ENCODE measurements at places on chromosomes 7 and 10. TPM values are rescaled to one million over a fixed set of nuclear protein-coding genes. Genes with fewer than 3 reads are reported as not detected.

The TRIM74 gene
- not detected for total RNA-seq

- DNase-seq: no peak
These were observed 36.7 kb upstream of the GRID1 start for GRCh38 chr10:86403183-86403797.

GRCh38 chr10:100895896-100896295 is 16.9 kb upstream of the SLF2 start:
- DNase-seq: no peak

DNA sequence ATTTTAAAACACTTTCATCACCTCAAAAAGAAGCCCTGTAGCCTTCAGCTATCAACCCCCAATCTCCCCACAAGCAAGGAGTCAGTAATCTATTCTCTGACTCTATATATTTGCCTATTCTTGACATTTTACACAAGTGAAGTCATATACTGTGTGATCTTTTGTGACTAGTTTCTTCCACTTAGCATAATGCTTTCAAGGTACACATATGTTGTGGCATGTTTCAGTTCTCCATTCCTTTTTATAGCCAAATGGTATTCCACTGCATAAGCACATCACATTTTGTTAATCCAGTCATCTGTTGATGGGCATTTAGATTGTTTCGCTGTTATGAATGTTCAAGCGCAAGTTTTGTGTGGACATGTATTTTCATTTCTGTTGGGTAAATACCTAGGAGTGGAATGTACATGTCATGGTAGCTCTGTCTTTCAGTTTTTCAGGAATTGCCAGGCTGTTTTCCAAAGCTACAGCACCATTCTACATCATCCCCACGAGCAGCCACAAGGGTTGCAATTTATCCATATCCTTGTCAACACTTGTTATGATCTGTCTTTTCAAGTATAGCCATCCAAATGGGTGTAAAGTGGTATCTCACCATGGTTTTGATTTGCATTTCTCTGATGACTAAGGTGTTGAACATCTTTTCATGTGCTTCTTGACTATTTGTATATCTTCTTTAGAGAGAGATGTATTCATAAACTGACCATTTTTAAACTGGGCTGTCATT is 405.6 kb downstream of the KCNMA1 start:
- no peak for DNase-seq

DNA sequence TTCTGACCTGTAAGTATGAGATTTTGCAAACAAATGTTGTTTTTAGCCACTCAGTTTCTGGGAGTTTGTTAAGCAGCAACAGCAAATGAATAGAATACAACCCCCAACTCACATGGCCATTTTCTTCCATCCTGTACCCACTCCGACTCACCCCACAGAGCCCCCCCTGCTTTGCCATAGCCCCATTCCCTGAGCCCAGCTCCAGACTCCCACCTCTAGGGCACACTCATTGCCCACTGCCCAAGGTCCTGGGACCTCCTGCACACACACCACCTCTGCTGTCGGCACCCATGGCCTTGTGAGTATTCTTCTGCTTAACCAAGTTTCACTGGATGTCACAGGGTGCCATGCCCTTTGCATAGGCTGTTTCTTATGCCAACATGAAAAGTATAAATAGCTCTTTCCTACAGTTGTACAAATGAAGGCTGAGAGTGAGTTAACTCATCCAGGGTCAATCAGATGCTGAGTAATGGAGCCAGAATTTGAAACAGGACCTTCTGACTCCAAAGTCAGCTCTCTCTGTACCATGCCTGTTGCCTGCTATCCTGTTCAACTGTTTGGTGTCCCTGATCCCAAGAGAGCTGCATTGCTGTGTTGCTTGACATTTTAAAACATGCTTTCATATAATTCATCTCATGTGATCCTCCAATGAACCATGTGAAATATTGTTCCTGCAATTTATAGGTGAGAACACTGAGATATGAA is 367.8 kb upstream of the ZMIZ1 start:
- no peak for DNase-seq

DNA sequence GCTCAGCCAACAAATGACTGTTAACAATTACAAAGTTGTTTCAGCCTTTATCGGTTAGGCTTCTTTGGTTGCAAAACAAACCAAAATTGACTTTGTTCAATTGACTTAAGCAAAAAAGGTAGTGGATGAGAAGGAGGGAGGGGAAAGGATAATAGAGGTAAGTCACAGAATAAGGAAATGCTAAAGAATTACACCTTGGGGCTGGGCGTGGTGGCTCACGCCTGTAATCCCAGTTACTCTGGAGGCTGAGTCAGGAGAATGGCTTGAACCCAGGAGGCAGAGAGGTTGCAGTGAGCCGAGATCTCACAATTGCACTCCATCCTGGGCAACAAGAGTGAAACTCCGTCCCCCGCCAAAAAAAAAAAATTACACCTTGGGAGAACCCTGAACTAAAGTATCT is 41.4 kb downstream of the AHCYL2 start:
- no peak for DNase-seq

GRCh38 chr7:136086712-136087111 is 109.6 kb upstream of the MTPN start:
- DNase-seq: peak; percentile 81

The GARIN1A gene
- total RNA-seq: 0.30 TPM

DNA sequence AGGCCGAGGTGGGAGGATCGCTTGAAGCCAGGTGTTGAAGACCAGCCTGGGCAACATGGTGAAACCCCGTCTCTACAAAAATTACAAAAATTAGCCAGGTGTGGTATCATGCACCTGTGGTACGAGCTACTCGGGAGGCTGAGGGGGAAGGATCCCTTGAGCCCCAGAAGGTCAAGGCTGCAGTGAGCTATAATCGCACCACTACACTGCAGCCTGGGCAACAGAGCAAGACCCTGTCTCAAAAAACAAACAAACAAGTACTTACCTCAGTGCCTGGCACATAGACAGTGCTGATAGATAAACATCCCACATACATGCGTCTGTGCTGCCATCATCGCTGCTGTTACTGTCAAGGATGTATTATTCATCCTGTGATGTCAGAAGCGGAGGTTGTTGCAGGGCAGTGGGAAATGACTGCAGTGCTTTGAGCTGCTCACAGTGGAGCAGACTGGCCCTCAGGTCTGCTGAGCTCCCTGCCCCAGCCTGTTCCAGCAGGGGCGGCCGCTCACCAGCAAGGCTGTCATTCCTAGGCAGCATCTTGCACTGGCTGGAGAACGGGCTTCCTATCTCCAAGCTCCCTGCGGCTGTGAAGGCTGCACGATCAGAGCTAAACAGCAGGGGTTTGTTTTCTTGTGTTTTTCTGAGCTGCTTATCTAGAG is 18.6 kb downstream of the FOXK1 start:
- no peak for DNase-seq

The MMP21 gene
- 0.20 TPM for total RNA-seq

- DNase-seq: no peak
These were observed 82.7 kb upstream of the MACROH2A2 start for GRCh38 chr10:69969977-69970376.

DNA sequence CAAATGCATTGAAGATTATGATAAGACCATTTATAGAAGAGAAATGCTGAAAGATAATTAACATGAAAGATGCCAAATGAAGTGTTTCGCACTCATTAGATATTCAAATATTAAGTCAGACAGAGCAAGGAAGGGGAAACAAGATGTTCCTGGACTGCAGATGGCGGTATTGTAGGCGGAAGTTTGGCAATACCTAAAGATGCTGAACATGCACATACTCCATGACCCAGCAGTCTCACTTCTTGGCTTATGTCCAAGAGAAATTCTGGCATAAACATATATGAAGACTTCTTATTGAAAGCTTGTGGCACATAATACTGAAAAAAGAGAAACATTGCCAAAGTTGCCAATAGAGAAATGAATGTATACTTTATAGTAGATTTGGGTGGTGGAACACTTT is 325.4 kb upstream of the SEMA3C start:
- no peak for DNase-seq

DNA sequence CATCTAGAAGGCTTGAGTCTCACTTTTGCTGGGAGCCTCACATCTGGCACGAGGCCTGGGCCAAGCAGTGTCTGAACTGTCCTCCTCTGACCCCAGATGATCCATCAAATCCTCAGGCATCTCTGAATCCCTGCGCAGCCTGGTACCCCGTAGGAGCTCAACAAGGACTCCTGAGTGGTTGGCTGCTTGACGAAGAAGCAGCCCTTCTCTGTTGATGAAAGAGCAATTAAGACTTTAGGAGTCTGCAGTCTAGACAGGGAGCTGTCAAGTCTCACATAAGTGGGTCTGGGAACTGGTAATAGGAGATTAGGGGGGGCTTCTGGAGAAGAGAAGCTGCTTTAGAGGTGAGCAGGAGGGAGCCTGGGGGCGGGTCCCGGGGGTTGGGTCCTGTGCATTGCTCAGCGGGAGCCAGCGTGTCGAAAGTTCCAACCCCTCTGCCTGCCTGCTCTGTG is 326.0 kb downstream of the RPS24 start:
- no peak for DNase-seq

The ANKRD2 gene
- total RNA-seq: 6.4 TPM

GRCh38 chr10:43692051-43692825 is 43.6 kb upstream of the ZNF32 start:
- DNase-seq: peak; percentile 26

DNA sequence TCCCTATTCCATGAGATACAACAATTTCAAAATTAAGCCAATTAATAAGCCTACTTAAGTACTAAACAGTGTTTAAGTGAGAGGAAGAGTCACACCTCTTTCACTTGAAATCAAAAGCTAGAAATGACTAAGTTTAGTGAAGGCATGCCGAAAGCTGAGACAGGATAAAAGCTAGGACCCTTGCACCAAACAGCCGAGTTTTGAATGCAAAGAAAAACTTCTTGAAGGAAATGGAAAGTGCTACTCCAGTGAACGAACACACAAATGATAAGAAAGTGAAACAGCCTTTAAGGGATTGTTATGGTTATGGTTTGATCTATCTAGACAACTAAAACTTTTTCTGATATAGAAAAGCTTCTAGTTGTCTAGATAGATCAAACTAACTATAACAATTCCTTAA is 135.4 kb upstream of the KMT2E start:
- DNase-seq: no peak

- DNase-seq: no peak
These were observed 1129.6 kb downstream of the SORCS3 start for GRCh38 chr10:105770524-105771212.

- peak; percentile 36 for DNase-seq
These were observed 68.4 kb downstream of the PHTF2 start for GRCh38 chr7:77866786-77867536.

- DNase-seq: peak; percentile 40
These were observed 589 bp downstream of the LSM8 start for GRCh38 chr7:118184565-118184940.

DNA sequence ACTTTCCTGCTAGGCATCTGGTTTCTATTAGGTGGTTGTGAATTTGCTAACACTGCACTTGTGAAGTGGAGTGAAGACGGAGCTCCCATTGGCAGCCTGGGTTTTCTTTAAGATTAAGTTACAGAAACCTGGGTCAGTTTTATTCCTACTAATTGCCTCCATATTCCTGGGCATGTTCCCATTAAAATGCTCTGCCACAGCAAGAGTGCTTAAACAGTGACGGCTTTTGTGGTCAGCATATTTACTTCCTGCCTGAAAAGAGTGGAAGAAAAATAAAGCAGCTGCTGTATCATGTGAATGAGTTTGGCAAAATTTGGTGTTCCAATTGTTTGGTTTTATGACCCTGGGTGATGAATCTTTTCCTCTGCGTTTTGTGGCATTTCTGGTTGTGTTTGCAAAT is 96.9 kb upstream of the PLXDC2 start:
- peak; percentile 52 for DNase-seq

- no peak for DNase-seq
These were observed 251.6 kb downstream of the GATA3 start for GRCh38 chr10:8305876-8306652.

DNA sequence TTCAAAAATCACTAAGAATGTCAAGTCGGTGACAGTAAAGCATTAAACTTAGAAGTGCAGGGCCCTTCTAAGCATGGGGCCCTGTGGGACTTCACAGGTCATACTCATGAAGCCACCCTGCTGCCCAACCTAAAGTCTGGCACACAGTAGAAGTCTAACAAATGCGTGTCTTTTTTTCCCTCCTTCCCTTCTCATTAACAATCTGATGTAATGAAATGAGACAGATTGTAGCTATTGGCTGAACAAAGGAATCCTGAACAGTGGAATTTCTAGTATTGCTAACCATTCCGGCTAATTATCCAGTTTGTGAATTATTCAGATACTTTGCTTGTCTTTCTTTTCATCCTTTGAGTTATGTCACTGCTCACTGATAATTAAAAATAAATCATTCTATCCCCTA is 369.9 kb downstream of the WDR11 start:
- DNase-seq: no peak

DNA sequence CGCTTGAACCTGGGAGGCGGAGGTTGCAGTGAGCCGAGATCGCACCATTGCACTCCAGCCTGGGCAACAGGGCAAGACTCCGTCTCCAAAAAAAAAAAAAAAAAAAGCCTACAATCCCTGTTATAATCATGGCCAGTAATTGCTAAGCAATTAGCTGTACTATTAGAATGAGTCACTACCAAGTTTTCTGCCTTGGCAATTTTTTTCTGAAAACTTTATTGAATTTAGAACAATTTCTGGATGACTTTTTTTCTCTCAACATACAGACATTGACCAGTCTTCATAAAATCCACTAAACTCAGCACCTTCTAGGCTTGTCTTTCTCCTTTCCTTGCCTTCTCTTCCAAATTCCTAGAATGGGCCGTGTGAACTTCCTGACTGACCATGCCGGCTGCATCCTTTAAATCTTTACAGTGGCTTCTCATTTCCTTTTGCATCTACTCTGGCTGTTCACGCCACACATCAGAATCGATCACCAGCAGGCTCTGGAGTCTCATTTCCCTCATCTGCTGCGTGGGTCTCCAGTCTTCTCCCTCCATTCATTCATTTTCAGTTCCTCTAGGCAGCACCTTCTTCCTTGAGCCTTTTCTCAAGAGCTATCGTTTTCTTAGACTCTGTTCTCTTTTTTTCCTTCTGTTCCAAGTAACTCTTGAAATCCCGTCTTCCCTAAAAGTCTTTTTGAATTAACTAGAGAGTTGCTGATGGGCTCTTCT is 107.9 kb downstream of the KAT6B start:
- no peak for DNase-seq

The KLF14 gene
- 0.89 TPM for total RNA-seq

DNA sequence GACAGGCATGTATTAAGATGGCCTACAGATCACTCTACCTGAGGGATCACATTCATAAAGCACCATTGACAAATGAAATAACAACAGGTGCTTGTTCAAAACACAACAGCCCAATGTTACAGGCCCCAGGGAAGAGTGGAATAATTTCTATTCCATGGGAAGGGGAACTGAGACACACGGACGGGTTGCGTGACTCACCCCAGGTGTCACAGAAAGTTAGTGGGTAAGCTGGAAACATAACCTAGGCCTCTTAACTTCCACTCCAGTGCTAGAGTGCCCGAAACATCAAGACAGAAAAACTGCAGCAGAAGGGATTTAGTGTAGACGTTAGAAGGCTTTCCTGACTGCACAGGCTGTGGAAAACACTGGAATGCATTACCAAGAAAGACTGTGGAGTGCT is 48.3 kb downstream of the SLC37A3 start:
- DNase-seq: no peak
